K562 (cell line): ENCODE measurements at places on chromosomes 16 and 17. TPM values are rescaled to one million over a fixed set of nuclear protein-coding genes. Genes with fewer than 3 reads are reported as not detected.

The TBC1D3I gene
- total RNA-seq = 0.22 TPM in 1 of 2 replicates, not detected in the other

The STX1B gene
- 1.5 and 2.5 TPM in 2 replicates for total RNA-seq

The ABCA6 gene
- 0.02 and 0.73 TPM in 2 replicates for total RNA-seq

The TBKBP1 gene
- total RNA-seq = 12.5 and 15.6 TPM in 2 replicates

DNA sequence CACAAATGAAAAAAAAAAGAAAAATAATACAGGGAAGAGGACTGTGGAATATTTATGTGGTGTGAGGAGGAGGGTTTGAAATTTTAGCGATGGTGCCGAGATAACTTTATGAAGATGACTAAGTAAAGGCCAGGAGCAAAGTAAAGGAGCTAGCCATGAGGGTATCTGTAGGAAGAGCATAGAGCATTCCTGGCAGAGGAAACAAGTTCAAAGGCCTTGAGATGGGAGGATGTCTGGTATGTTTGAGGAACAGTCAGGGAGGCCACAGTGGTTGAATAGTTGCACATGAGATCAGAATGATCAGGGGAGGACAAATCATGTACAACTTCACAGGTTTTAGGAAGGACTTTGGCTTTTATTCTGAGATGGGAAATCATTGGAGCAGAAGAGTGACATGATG lies 4.2 kb downstream of the CYB5B start:
- DNase-seq = no peak

GRCh38 chr16:57865746-57866528 lies 63.6 kb upstream of the KIFC3 start:
- no peak for DNase-seq

DNA sequence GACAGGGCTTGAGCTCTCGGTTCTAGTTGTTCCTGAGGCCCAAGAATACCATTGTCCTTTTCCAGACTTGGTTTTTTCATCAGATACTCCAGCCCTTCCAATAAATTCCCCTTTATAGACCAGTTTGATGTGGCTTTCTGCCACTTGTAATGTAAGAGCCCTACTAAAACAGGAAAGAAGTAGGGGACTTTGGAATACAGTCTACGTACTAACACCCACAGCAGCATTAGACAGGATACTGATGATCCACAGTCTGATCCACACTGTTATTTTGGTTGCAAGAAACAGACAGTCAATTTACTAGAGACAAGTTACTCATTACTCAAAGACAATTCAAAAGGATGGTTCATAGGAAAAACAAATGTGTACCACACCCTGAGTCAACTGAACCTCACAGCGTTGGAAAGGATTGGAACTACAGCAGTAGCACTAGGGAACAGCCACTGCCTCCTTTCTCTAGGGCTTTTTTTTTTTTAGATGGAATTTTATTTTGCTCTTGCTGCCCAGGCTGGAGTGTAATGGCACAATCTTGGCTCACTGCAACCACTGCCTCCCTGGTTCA lies 45.9 kb upstream of the MED13 start:
- no peak for DNase-seq

DNA sequence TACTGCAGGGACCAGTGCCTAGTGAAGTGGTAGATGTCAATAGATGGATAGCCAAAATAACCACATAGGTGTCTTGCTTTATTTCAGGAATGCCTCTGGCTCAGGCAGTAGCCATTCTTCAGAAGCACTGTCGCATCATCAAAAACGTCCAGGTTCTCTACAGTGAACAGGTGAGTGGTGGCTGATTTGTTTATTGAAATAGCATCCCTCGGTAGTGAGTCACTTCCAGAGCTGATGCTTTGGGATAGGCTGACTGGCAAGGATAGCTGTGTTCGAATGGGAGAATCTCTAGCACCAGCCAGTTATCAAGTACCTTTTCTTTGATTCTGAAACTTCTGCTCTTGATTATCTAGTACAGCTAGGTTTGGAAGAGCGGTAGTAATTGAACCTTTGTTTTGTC lies 10.3 kb downstream of the PHAF1 start:
- DNase-seq = no peak

GRCh38 chr16:4392382-4393239 lies 21.0 kb downstream of the VASN start:
- DNase-seq = no peak

- DNase-seq = no peak
These were observed 695 bp upstream of the TMEM204 start for GRCh38 chr16:1532771-1533170.

GRCh38 chr17:16623282-16623681 lies 30.4 kb downstream of the ZNF624 start:
- DNase-seq = no peak

DNA sequence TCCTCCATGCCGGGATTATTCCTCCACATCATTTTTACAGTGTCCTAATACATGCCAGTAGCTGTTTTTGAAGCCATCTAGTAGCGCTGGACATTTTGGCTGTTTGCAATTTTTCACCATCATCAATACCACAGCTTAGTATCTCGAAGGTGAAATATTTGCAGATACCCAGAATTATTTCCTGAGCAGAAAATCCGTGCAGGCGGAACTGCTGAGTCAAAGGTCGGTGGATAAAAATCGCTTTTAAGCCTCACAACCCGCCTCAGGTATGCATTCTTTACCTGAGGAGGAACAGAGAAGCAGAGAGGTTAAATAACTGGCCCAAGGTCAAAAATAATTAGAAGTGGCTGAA lies 584 bp upstream of the TNRC6A start:
- no peak for DNase-seq

DNA sequence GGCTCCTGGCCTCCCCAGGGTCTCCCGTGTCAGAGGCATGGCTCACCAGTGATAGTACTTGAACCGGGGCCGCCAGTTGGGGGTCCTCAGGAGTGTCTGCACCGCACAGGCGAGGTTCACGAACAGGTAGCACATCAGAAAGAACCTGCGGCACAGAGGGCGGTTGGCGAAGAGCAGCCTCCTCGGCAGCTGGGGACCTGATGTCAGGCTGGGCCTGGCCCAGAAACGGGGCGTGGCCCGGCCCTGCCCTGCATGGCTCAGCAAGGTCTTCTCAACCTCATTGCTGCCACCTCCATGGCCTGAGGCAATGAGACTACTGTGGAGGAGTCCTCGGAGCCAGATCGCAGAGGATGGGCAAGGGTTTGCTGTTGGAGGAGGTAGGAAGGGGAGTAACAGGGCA lies 4.1 kb upstream of the LCAT start:
- DNase-seq = no peak
